Activated CD4-positive, alpha-beta T cell treated with anti-CD3 and anti-CD28 coated beads, Interleukin-2, amount 10 ng/mL, durations not matched to agents 24 days and 14 days (primary cell): ENCODE measurements at places on chromosomes 2 and 18. TPM values are rescaled to one million over a fixed set of nuclear protein-coding genes. Genes with fewer than 3 reads are reported as not detected.

The APOB gene
- not detected in 2 replicates for total RNA-seq

The MC2R gene
- not detected in 2 replicates for total RNA-seq

The DYTN gene
- total RNA-seq, result not detected in 2 replicates

The ZDBF2 gene
- total RNA-seq, result 9.9 and 10.5 TPM in 2 replicates

The KCNG2 gene
- total RNA-seq, result not detected in 2 replicates

DNA sequence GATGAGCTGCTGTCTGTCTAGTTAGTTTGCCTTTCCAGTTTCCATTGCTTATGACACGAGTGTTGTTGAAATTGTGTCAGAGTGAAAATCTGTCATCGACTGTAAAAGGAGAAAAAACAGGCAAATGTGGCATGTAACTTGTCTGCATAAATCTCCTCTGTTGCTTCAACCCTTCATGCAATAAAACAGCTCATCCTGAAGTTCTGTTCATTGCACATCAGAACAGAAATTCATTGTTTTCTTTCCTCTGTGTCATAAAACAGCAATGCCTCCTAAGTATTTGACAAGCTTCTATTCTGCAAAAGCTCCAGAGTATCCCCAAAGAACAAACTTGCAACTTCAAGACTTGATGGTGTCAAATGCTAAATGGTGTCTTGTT is 432.1 kb downstream of the MEIS1 start:
- no peak for DNase-seq

DNA sequence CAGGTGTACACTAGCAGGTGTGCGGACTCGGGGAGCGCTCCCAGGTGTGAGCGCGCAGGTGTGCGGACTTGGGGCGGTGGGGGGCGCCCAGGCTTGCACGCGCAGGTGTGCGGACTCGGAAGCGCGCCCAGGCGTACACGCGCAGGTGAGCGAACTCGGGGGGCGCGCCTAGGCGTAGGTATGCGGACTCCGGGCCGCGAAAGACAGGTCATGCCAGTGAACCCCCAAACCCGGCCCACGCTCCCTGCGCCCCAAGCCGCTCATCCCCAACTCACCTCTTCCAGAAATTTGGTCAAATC is 342 bp downstream of the CYB5A start:
- no peak for DNase-seq

GRCh38 chr2:186734957-186735734 is 41.3 kb downstream of the FAM171B start:
- no peak for DNase-seq

- DNase-seq, result no peak
Measured at GRCh38 chr2:82823892-82824291, 1635.2 kb downstream of the SUCLG1 start.

DNA sequence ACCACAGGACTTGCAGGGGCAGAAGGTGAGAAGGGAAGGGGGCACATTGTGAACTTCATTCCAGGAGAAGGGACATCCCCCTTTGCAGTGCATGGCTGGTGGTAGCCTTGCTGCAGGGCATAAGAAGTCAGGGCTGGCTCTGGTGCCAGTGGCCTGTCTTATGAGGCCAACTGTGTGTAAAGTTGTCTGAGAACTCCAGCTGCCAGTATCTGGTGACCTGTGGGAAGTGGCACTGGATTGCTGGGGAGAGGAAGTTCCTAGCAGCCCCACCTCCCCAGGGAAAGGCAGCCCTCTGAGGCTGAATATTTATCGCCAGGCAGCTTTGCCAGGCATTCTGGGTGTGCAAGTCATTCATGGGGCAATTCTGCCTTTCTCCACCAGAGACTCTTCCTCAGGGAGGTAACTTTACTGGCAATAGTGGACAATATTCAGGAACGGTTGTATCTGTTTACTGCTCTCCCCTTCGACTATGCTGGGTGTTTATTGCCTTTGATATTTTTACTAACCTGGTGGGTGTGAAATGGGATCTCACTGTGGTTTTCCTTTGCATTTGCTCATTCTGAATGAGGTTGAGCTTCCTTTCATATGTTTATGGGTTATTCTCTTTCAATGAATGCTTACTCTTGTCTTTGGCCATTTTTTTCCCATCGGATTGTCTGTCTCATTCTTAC is 12.3 kb downstream of the TRPM8 start:
- DNase-seq, result no peak

- peak; percentile 97 for DNase-seq
Measured at GRCh38 chr2:111121828-111122630, 1.3 kb downstream of the BCL2L11 start.

DNA sequence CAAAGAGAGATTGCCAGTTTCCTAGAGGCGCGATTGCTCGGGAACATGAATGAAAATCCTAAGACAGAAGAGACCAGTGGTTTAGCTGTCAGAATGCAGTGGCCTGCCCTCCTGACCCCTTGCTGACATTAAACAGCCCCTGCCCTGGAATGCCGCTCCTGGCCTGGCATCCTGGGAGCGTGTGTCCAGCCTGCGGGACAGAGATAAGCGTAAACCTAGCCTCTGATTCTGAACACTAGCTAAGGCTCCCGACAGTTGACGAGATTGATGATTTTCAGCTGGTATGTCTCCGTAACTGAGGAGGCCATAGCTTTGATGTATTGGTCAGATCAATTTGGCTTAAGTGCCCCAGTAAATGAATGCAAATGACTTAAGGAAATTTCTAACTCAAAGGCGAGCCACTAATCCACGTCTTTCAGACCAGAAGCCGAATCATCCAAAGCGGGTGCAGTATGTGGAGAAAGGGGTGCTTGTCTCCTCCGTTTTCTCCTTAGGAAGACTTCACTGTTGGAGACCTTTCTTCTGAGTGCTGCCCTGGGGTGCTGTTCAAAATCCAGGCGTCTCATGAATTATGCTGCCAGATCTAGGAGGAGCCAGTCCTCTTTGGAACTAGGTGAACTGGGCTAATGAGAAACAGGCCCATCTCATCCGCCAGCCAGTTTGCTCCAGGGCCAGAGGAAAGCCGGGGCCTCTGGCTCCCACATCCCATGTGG is 142.5 kb upstream of the L3MBTL4 start:
- no peak for DNase-seq

- no peak for DNase-seq
Measured at GRCh38 chr2:232925821-232926156, 55.7 kb downstream of the SNORC start.

GRCh38 chr18:27713037-27713737 is 463.7 kb downstream of the CDH2 start:
- no peak for DNase-seq

DNA sequence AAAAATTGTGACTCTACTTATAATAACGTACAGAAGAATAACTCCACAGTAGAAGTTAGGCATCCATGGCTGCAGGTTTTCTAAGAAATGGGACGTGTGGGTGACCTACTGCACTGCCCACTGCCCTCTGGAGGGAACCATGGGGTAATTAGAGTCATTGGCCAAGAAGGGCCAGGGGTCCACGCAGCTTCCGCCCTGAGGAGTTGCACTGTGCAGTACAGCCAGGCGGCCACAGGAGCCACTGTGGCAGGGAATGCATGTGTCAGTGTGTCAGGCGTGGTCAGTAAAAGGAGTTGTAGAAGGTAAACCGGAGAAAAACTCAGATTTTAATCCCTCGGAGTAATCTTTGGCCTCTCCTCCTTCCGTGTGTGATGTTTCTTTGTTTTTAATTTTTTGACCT is 24.8 kb downstream of the NCK2 start:
- no peak for DNase-seq

DNA sequence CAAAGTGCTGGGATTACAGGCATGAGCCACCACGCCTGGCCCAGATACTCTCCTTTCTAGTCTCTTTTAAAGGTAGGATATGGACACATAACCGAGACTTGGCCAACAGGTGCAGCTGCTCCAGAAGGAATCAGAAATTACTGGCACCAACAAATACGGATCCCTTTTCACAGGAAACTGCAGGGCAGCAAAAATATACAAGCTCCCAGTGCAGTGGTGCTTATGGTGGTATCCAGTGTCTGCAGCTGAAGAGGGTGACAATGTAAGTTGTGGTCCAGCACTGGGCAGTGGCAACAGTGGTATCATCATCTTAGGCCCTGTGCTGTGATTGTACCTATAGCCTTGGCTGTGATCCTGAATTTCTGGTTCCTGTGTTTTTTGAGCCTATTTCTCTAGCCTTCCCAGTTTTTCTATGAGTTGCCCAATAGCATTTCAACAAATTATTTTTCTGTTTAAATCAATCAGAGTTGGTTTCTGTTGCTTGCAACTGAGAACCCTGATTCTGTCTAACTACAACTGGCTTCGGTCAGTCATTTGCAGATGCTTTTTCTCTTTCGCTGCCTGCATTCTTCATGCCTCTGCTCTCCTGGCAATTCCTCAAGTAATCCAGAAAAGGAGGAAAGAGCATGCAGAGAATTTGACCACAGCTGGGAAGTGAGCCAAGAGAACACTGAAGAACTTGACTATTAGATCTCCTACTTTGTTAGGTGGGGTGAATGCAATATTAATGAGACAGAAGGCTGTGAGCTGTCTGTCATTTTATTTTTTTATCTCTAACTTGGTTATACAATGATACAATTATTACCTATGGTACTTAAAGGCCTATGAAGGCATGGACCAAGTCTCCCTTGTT is 30.8 kb upstream of the EML4 start:
- no peak for DNase-seq

DNA sequence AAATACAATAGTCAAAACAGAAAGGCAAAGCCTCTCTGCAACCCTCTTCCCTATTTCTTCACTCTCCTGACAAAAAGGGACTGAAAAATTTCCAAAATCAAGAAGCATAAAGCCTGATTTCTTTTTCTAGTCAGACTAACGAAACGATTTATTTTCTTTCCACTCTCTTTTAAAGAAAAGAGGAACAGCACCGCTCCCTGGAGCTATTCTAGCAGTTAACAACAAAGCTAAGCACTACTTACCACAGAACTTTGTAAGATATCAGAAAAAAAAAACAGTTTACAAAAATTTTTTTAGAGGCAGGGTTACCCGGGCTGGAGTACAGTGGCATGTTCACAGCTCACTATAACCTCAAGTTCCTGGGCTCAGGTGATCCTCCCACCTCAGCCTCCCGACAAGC is 14.4 kb upstream of the FHL2 start:
- no peak for DNase-seq

GRCh38 chr2:223147431-223147830 is 95.4 kb downstream of the KCNE4 start:
- no peak for DNase-seq
